Stimulated activated CD4-positive, alpha-beta T cell treated with anti-CD3 and anti-CD28 coated beads, Interleukin-4, amount 100 ng/mL, for 1 hour (primary cell): ENCODE measurements at places on chromosomes 11 and 22.

DNA sequence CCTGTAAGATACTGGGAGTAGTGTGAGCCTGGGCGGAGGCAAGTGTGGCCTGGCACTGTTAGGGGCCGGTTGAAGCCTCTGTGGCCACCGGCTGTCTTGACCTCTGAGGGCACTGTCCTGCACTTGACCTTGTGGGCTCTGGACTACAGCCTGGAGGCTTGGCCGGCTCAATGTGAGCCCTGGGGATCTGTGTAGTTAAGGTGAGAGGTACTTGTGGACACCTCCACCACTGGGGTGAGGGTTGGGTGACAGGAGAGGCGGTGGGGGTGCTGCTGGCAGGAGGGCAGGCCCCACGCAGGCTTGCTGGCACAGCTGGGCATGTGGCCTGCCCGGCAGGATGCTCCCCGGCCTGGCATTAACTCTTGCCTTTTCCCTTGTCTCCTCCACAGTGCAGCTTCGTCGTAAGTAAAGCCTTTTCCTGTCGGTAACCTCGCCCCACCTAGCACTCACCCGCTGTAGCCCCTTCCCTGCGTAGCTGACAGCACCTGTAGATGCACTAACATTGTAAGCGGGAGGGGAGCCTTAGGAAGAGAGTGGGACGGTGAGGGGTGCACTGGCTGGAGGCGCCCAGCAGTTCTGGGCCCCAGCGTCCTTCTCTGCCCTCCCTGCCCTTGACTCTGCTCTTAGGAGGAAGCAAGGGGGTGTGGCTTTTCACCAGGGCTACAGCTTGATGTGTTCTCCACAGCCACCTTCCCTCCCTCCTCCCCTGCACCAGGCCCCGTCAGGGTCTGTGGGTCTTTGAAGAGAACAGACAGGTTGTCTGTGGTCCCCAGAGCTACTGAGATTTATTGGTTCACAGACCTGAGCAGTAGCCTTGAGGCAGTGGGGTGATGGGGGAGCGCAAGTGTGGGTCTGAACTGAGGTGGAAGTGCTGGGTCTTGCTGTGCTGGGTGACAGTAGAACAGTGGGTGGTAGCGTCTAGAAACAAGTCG lies 17.6 kb downstream of the INCENP start:
- DNase-seq: no peak

DNA sequence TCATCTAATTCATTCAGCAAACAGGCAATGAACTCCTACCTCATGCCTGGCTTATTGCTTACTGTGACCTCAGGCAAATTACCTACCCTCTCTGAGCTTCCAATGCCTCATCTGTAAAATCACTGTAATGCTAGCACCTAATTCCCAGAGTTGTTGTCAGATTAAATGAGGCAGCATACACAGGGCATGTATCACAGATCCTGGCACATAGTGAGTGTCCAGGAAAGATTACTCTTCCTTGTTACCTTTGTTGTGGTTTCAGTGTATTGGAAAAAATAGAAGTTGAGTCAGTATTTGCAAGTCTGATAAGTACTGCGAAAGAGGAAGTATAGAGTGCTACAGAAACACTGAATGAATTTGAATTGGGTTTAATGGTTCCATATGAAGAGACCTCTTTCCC lies 26.4 kb upstream of the LRRC55 start:
- DNase-seq: no peak

DNA sequence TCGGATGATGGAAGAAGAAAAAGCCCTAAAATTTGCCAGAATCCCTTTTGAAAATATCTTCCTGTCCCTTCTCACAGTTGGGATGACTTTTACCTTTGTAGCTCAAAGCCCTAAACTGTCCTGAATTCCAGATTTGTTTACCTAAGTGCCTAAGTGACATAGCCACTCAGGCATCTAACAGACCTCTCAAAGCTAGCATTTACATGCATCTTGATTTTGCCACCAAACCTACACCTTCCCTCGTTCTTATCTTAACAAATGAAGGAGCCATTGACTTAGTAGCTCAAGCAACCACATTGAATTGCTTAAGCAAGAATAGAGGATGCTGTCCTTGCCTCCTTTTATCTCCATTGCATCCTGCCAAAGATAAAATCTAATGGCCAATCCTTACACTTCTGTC lies 198.4 kb upstream of the NTM start:
- no peak for DNase-seq

DNA sequence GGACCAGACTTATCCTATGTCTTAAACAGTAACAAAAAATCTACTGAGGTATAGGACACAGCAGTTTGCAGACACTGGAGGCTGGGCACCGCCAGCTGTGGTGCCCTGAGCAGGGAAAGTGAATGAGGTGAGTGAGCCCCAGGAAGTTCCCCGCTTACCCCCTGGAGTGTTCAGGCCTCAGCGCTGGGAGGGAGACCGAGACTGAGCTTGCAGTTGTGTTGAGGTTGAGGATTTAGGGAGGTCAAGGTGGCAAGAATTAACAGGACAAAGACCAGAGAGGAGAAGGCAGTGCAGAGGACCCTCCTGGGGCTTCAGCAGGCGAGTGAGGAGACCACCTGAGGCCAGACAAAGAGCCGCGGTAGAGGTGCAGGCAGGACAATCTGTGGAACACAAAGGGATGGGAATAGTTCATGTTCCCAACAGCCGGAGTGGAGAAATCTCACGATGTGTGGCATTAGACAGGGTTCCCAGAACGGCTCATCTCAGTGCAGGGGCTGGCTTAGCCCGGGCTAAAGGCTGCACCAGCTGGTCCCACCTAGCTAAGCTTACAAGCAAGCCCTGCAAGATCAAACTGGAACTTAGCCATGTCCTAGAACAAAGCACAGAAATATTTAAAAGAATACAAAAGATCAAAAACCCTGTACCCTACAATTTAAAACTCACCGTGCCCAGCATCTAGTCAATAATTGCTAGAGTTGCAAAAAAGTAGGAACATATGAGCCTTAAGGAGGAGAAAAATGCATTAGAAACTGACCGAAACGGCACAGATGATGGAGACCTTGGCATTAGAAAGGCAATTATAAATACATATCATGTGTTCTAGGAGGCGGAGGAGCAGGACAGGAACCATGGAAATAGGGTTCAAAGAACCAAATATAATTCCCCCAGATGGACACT lies 47.4 kb upstream of the PITPNB start:
- no peak for DNase-seq

- no peak for DNase-seq
Measured at GRCh38 chr11:88061111-88061510, 114.1 kb downstream of the RAB38 start.

- DNase-seq: no peak
Measured at GRCh38 chr22:22865311-22866072, 22.1 kb upstream of the IGLL5 start.

GRCh38 chr11:96229354-96229977 lies 113.5 kb downstream of the MAML2 start:
- no peak for DNase-seq

DNA sequence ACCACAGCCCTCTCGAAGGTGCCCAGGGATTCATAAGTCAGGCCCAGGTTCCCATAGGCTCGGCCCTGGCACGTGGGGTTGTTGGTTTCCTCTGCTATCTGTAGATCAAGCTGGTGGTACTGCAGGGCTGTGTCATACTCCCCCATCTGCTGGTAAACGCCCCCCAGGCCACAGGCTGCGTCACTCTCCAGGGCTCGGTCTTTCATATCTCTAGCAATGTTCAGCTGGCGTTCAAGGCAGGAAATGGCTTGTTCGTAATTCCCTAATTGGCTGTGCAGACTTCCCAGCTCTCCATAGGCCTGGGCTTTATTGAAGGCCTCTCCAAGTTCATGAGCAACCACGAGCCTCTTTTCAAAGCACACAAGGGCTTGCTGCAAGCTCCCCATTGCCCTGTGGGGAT lies 186.4 kb upstream of the PITPNB start:
- no peak for DNase-seq

GRCh38 chr22:47304191-47304831 lies 541.9 kb downstream of the TBC1D22A start:
- DNase-seq: no peak

DNA sequence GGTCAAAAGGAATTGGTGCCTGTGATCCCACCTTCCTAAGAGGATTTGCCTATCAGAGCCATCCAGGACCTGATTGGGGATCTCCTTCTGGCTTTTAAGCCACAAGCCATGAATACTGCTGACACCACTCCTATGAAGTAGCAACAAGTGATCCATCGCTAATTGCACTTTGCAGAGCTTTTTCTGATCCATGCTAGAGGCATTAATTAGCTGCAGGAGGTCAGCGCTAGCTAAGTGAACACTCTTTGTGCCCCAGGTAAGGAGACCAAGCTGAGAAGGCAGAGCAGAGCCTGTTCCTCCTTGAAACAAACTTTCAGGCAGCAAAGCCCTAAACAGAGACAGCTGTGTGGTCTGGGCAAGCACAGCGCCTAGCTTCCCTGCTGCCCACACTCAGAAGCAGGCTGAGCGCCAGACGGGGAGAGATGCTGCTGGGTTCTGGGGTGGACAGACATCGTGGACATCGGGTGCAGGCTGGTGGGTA lies 122.2 kb downstream of the ABTB2 start:
- DNase-seq: no peak

- no peak for DNase-seq
Measured at GRCh38 chr11:127875131-127875530, 712.2 kb downstream of the ETS1 start.
